ENCODE measurements at places on chromosomes 7 and 10.

DNA sequence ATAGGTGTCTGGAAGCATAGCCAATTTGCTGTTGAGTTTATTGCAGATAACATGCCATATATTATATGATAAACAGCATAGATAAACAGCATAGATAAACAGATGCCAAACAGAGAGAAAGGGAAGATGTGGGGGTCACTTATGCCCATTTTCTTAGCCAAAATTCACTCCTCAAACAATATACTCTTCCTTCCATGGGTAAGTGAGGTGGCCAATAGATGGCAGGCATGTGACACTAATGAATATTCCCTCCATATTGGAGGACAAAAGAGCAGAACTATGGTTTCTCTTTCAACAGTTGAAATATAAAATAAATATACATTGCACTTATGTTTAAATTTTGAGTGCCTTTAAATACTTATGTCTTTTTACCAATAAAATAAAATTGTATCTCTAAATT, 1212.8 kb downstream of the REEP3 start:
- DNase-seq = no peak

- no peak for DNase-seq
These were observed 105.1 kb upstream of the TCF7L2 start for GRCh38 chr10:112844681-112845544.

- no peak for DNase-seq
These were observed 140.6 kb downstream of the PTPN20 start for GRCh38 chr10:47051741-47052238.

GRCh38 chr10:110868981-110869380, 2.7 kb upstream of the PDCD4 start:
- DNase-seq = no peak

DNA sequence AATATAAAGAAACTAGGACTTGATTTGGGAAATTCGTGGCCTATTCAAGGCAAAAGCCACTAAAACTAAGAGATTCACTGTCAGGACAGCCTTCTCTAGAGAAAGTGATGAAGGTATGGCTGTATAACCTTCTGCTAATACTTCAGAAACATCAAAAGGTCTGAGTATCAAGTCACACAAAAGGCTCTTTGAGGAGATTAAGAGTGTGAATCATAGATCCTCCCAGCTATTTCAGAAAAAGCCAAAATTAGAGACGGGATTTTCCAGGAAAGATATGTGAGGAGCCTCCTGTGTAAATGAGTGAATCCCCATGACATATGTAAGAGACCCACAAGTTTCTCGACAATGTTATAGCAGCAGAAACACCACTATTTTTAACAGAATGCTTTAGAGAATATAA, 56.2 kb downstream of the UBE3C start:
- DNase-seq = no peak

- DNase-seq = no peak
These were observed 259.1 kb upstream of the MINDY3 start for GRCh38 chr10:16119445-16119844.

GRCh38 chr10:130986846-130987245, 324.7 kb downstream of the TCERG1L start:
- no peak for DNase-seq

GRCh38 chr10:73894245-73894971, 16.5 kb upstream of the PLAU start:
- DNase-seq = no peak

GRCh38 chr10:101467286-101467770, 113.4 kb downstream of the BTRC start:
- no peak for DNase-seq

- DNase-seq = no peak
These were observed 2.6 kb upstream of the ZNF438 start for GRCh38 chr10:31034098-31034909.

GRCh38 chr7:29090836-29091601, 55.3 kb downstream of the CPVL start:
- no peak for DNase-seq

DNA sequence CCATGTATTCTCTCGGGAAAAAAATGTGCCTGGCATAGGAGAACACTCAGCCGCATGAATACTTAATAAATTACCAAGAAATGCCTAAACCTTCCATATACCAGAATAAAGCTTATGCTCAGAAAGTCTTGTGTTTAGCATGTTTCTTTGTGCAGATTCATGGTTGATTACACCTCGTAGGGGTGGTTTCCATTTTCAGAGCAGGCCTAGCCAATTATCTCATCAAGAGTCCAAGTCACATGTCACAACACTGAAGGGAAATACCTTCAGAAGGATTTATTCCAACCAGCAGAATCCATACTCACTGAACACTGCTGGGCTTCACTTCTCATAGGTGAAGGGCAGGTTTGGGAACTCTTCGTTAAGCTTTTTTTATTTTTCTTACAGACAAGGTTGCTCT, 539.7 kb downstream of the PLXDC2 start:
- no peak for DNase-seq

GRCh38 chr7:30660331-30661255, 21.7 kb downstream of the CRHR2 start:
- no peak for DNase-seq
